ENCODE measurements at places on chromosomes 5 and 9.

DNA sequence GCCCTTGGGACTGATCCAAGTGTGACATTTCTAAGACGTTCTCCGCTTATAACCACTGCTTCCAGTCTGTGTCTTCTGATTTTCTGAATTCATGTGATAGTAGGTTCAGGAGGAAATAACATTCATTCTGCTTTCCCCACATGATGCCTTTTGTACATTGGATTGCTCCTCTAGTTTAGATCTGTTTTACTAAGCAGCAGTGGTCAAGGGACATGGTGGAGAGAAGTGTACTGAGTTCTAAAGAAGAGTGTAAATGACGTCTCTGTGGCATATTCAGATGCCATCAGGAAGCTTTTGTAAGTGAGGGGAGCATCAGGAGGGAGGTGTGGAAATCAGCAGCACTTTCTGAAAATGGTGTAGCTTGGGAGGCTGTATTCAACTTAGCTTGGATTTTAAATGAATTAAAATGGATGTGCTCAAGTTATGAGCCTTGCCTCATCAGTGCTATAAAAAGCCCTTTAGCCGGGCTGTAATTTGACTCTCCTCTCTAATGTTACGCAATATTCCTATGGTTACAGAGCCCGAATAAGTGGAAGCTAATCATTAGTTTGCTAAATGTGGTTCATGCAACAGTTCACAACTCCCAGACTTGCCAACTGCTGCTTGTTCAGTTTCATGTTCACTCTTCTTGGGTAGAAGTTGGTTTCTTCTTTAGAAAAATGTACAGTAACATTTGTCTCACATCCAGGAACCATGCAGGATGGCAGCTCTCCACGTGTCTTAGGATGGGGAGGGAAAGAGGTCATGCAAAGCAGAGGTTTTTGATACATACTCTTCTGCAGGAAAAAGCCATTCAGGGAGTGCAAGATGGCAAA lies 281.3 kb downstream of the ARHGAP26 start:
- DNase-seq: peak; percentile 63

GRCh38 chr5:106086352-106086751 lies 1584.4 kb downstream of the EFNA5 start:
- no peak for DNase-seq

- peak; percentile 36 for DNase-seq
These were observed 227.1 kb upstream of the NREP start for GRCh38 chr5:111984044-111984443.

DNA sequence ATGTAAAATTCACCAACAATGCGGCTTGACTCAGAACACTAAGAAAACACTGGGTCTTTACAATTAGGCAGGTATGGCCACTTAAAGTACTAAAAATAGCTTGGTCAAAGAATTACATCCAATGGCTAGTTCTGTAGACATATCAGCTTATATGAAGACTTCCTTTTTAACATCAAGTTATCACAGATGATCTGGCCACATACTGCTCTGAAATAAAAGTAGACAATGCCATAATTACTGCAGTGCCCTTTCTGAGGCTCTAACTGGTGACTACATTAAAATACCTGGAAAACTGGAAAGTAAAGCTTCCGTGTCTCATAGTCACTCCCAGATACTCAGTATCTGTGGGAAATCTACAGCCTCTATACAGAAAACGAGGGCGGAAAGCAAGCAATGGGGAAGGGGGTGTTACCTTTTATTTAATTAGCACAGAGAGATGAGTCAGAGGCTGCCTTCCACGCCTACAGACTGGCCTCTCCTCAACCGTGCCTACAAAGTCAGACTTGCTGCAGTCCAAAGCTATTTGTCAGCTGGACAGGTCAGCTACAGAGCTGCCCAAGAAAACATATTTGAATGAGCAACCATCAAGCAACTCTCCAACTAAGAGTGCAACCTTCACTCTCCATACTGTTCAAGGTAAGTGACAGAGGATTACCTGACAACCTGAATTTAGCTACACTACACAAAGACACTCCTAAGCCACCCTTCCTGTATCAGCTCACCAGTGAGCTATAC lies 8.7 kb downstream of the SERINC5 start:
- DNase-seq: peak; percentile 95

GRCh38 chr5:37730896-37731455 lies 108.9 kb downstream of the GDNF start:
- no peak for DNase-seq

GRCh38 chr5:36054647-36055046 lies 12.0 kb downstream of the UGT3A2 start:
- no peak for DNase-seq

GRCh38 chr9:91341749-91342148 lies 20.0 kb downstream of the AUH start:
- DNase-seq: no peak

DNA sequence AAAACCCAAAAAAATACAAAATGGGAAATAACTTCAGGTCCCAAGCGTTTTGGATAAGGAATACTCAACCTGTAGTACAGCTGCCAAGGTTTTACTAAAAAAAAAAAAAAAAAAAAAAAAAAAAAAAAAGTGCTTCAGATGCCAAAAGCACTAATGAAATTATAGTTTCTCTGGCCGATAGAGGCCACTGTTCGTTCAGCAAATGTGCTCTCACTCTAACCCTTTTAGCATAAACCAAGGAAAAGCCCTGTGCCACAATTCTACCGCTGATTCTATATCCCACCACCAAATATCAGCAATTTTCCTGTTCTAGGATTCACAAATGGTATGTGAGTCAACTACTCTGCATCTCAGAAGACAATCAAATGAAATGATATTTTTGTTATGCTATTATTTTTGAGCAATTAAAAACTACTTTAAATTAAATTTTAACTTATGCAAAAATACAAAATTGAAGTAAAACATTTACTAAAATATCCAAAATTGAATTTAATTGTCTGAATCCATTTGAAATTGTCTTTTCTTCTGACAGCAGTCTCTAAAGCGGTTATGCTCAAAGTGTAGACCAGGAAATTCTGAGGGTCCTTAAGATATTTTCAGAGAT lies 79.8 kb downstream of the RICTOR start:
- peak; percentile 59 for DNase-seq

- no peak for DNase-seq
These were observed 126.5 kb downstream of the ZCCHC7 start for GRCh38 chr9:37246826-37247225.

GRCh38 chr5:151880324-151880723 lies 44.3 kb downstream of the GLRA1 start:
- no peak for DNase-seq

GRCh38 chr9:37446401-37446800 lies 18.8 kb downstream of the ZBTB5 start:
- no peak for DNase-seq

- DNase-seq: no peak
These were observed 35.2 kb upstream of the CSNK1G3 start for GRCh38 chr5:123476731-123477130.

- no peak for DNase-seq
These were observed 9.7 kb downstream of the NFIB start for GRCh38 chr9:14304259-14304658.

GRCh38 chr9:100219347-100219746 lies 120.3 kb downstream of the INVS start:
- DNase-seq: no peak

DNA sequence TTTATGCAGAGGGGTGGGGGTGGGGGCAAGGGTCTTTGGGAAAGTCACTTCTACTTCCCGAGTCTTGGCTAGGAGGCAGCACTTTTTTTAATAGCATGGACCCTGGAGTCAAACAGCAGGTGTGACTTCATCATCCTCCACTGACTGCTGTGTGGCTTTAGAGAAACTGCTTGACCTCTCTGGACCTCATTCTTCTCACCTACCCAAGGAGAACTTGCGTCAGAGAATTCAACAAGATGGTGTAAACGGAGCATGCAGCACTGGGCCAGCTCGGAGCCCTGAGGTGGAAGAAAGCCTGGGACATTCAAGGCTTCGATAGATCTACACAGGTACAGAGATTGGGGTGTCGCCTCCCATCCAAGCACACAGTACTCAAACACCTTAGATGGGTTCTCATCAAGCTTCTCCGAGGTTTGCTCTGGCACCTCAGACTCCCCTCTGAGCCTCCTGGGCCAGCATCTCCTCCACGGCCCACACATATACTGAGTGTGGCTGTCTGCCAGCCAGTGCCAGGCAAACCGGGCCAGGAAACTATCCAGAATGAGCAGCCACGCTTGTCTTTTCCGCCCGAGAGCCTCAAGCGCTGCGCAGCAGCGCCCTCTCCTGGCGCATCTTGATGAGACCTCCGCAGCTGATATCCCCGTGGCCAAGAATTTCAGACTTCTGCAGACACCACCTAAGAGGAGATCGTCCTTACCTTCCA lies 4.6 kb upstream of the SLC25A48 start:
- DNase-seq: peak; percentile 82

DNA sequence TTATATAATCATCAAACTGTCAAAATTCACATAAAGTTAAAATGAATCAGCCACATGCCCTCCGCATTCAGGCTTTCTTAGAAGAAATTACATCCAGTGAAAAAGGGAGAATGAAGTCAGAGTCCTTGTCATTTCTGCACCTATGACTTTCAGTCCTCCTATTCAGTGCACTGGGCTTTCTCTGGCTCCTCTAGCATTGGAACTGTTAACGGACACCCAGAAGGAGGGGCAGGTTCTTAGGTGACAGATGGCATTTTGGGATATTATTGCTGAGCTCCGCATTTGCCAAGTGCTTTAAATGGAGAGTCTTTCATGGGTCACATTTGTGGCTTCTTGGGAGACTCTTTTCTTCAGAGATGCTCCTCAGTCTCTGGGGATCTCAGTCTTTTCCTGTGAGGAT lies 40.0 kb downstream of the ADAMTS19 start:
- no peak for DNase-seq

DNA sequence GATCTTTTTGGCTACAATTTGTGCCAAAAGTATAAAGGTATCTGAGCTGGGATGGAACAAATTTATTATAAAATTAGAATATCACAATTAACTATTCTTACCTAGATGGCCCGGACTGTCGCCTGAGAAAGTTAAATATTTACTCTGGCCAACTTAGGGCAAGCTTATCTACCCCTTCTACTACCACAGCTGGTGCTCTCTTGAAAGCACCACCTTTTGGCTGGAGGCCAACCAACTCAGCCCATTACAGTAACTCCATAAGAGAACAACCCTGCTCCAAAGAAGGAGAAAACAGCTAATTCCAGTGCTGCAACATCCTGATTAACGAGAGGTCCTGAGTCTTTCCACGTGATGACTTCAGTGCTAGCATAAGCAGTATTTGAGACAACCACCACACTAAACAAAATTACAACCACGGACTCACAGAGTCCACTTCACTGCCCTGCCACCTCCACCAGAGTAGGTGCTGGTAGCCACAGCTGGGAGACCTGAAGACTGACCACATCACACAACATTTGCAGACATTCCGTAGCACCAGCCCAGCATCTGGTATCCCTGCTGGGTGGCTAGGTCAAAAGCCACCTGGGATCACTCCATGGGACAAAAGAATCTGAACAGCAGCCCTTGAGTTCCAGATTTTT lies 43.2 kb downstream of the RGMB start:
- DNase-seq: no peak

DNA sequence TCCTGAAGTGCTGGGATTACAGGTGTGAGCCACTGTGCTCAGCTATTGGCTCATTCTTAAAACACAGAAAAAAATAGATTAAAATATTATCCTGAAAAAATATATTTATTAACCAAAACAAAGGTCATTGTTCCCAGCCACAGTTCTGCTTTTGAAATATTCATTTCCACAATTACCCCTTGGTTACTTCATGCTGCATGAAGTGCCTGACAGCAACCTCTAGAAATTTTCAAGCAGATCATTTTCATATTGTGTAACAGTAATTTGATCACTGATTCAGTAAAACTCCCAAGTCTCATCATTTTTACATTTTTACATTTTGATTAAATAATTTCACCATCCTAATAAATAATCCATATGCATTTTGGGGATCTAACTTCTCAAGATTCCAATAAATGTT lies 18.8 kb upstream of the GNAQ start:
- no peak for DNase-seq

- no peak for DNase-seq
These were observed 83.9 kb upstream of the TAS2R1 start for GRCh38 chr5:9713959-9714586.

DNA sequence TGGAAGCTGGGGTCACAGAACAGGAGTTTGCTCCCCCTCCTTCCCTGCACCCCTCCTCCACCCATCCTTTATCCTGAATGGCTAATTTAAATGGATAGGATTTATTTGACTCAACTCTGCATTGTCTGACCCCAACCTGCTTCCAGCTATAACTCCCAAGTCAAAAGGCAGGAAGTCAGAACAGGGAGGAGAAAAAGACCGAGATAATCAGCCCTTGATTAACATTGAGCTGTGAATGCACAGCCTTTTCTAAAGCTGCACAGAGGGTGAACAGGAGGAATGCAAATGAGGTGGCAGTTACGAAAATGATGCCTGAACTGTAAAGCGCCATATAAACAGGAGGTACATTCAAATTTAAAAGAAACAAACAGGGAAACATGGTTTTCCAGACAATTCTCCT lies 152.8 kb downstream of the SPOCK1 start:
- no peak for DNase-seq

- peak; percentile 85 for DNase-seq
These were observed 149.0 kb downstream of the PDE4D start for GRCh38 chr5:59744531-59744992.

- no peak for DNase-seq
These were observed at the start of gene FREM1 for GRCh38 chr9:14909961-14910805. Gene FREM1, minus strand, starts transcription at chr9:14910428. Its CDS starts 41,451 bp downstream, at chr9:14868977.

Measured in RWPE1 (cell line).